Stimulated activated CD8-positive, alpha-beta memory T cell treated with anti-CD3 and anti-CD28 coated beads, Interleukin-2, amount 100 ng/mL, for 48 hours (primary cell): ENCODE measurements at places on chromosomes 2 and 18.

GRCh38 chr18:44818668-44819403, 138.1 kb downstream of the SETBP1 start:
- DNase-seq, result no peak

GRCh38 chr2:183243758-183244157, 119.5 kb downstream of the NUP35 start:
- no peak for DNase-seq

- no peak for DNase-seq
Observed at GRCh38 chr2:222862909-222863544, 2.2 kb downstream of the ACSL3 start.

GRCh38 chr2:149568138-149568537, 19.4 kb downstream of the MMADHC start:
- no peak for DNase-seq

- peak; percentile 42 for DNase-seq
Observed at GRCh38 chr18:44838971-44839666, 158.4 kb downstream of the SETBP1 start.

DNA sequence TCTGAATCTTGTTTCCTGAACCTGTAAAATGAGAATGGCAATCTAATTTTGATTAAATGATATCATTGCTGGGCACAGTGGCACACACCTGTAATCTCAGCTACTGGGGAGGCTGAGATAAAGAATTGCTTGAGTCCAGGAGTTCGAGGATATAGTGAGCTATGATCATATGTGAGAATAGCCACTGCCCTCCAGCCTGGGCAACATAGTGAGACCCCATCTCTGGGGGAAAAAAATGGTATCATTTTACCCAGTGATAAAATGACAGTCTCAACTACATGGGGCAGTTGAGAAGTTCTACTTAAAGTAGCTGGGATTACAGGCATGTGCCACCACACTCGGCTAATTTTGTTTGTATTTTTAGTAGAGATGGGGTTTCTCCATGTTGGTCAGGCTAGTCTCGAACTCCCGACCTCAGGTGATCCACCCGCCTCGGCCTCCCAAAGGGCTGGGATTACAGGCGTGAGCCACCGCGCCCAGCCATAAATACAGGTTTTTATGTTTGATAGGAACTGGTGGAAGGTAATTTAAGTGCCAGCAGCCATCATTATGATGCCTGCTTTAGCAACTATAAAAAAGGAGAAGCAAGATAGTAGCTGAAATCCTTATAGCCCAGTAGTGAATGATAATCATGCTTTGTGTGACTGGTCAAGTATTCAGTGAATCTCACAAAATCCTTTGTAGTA, 17.0 kb downstream of the BZW1 start:
- no peak for DNase-seq

DNA sequence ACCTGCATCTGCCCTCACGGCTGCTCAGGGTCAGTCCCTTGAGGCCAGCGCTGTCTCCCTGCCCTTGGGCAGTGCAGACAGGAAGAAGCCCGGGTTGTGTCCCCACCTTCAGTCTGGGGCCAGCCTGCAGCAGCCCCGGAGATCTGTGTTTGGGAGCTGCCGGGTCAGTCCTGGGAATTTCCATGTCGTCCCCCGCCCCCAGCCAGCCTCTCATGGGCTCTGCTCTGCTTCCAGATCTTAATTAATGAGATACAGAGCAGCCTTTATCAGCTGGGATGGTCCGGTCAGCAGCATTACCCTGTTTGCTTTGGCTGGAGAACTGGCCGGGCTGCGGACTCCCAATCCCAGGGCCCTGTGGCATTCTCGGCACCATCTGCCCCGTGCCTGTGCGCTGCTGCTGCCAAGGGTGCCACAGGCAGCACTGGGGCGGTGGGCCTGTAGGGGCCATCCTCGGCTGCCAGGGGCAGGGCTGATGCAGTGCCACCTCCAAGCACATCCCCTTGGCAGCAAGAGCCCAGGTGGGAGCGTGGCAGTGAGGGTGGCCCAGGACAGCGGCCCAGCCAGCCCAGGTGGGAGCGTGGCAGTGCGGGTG, 2.4 kb downstream of the BOK start:
- DNase-seq, result no peak

DNA sequence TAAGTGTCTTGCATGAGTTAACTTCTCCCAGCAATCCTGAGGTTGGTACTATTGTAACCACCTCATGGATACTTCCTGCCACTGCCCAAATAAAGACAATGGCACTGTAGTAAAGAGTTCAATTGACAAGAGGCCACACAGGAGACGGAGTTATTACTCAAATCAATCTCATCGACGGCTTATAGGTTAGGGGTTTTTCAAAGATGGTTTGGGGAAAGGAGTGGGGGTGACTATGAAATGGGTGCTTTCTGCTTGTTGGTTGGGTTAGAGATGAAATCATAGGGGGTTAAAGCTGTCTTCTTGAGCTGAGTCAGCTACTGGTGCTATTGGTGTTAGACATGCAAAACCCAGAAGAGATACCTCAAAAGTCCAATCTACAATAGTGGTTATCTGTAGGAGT, 1258.0 kb upstream of the ZEB2 start:
- no peak for DNase-seq

DNA sequence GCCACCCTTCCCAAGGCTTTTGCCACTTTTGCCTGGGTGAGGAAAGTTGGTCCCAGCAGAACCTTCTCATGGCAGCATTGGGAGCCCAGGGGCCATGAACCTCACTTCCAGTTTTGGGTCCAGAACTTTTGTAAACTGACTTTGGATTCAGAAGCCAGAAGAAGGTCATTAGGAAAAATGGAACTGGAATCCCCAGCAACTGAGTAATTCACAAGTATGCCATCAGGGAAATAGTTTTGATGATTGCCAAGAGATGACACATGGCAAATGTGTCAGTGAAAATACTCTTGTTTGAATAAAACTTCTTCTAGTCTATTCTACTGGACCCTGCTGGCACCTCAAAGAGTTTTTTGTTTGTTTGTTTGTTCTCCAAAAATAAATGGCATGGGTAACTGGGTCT, 203.7 kb downstream of the SETBP1 start:
- DNase-seq, result no peak

GRCh38 chr18:80233899-80234298, 13.4 kb downstream of the PARD6G start:
- DNase-seq, result no peak

DNA sequence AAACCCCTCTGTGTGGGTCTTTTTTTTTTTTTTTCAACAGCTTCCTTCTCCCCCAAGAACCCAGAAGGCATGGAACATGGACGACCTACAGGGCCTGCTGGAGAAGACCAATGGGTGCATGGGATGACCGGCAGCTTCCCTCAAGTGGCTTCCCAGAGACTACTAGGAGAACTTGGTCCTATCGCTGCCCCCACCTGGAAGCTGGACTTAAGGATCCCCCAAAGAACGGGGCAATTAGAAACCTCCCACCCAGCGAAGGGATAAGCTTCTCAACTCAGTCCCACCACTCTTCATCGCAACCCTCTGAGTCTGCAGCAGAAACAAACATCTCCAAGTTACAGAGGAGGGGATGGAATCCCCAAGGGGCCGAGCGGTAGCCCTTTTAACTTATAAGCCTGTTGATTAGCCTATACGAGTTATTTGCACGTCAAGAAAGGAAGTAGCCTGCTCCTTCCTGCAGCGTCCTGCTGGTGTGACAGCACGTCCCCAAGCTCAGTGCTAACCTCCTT, 1.4 kb downstream of the ACTR1B start:
- DNase-seq, result no peak

- no peak for DNase-seq
Observed at GRCh38 chr2:183678908-183679307, 554.7 kb downstream of the NUP35 start.

- no peak for DNase-seq
Observed at GRCh38 chr2:71060211-71060610, 8.2 kb upstream of the NAGK start.

- DNase-seq, result no peak
Observed at GRCh38 chr2:86700690-86701089, 19.4 kb upstream of the RMND5A start.

DNA sequence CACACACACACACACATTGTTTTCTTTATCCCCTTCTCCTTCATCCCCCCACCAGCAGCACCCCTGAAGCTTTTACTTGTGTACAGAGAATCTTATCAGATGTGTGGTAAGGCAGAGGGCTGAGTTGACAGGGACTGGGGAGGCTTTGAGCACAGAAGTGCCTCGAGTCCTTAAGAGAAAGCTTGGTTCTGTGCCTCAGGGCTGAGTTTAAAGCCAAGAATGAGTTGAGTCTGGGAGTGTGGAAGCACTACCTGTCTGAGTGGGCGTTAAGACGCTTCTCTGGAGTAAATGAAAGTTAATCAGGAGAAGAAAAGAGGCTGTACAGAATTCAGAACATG, 2.7 kb downstream of the ID2 start:
- DNase-seq, result no peak

DNA sequence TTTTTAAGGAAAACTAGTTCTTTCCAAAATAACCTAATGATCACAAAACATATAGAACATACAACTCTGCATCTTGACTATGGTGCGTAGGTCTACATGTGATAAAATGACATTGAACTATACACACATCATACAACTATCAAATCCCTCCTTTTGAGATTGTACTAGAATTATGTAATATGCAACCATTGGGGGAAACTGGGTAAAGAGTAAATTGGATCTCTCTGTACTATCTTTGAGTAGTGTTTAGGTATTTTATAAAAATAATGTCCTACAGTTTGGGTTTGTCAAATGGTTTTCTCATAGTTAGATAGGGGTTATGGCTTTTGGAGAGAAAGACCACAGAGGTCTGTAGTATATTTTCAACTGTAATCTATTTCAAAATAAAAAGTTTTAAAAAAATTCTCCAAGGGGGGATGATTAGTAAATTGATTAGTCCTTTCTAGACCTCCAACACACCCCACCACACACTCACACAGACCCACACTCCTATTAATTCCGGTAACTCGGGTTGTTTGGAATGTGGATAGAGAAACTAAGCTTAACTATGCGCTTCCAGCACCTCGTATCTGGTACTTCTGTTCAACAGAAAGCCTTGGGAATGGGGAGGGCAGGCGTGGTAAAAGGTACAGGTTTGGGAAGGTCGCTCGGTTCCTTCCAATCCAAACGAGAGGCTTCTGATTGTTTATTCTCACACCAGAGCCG, 695 bp upstream of the BIRC6 start:
- DNase-seq, result no peak

DNA sequence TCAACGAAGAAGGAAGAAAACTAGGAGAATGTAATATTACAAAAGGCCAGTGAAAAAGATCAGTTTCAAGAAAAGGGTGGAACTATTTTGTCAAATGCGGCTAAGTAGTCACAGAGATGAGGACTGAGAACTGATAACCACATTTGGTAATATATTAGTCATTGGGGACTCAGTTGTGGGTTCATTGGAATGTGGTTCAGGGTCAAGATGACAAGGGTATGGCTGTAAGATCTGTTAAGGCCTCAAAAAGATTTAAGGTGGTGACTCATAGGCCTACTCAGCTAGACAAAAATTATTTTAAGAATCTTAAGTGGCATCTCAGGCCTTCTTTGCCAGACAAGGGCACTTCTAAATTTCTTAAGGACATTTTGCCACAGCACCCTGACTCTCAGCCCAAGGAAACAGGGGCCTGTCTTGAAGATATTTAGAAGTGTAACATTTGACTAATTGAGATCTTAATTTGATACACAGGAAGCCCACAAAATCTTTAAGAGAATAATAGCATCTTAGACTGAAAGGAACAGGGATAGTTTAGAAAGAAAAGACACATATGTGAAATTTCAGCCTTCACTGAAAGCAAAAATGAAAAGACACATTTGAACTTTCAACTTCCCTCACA, 81.3 kb downstream of the STRADB start:
- peak; percentile 0 for DNase-seq

DNA sequence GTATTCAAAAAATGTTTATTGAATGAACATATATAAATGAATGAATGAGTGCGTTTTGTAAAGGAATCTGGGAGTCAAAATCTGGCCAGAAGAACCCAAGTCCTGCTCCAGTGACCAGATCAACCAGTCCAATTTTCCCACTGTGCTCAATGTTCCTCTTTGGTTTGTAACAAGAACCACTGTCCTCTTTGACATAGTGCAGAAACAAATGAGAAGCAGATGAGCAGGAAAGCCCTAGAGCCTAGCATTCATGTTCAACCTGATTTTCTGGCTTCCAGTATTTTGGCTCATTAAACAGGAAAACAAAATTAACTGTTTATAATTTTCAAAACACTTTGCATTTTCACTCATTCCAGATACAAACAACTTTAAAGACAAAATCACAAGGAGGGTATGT, 23.2 kb downstream of the FAM124B start:
- DNase-seq, result no peak

DNA sequence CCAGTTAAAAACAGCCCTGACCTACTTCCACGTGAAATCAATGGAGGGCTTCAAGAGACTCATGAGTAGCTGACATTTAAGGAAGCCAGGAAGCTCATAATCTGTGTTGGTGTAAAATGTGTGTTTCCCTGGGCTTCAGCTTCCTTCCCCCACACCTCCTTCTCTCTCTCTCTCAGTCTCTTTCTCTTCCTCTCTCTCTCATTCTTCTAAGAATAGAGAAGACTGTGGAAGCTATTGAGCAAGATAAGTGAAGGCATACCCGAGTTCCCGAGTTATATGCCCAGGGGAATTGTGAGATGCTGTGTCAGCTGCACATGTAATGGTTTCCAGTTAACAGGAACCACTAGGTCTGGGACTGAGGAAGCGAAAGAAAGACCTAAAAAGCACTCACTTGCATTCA, 199.4 kb downstream of the NYAP2 start:
- DNase-seq, result no peak

- DNase-seq, result no peak
Observed at GRCh38 chr2:2809771-2810170, 478.7 kb upstream of the MYT1L start.

DNA sequence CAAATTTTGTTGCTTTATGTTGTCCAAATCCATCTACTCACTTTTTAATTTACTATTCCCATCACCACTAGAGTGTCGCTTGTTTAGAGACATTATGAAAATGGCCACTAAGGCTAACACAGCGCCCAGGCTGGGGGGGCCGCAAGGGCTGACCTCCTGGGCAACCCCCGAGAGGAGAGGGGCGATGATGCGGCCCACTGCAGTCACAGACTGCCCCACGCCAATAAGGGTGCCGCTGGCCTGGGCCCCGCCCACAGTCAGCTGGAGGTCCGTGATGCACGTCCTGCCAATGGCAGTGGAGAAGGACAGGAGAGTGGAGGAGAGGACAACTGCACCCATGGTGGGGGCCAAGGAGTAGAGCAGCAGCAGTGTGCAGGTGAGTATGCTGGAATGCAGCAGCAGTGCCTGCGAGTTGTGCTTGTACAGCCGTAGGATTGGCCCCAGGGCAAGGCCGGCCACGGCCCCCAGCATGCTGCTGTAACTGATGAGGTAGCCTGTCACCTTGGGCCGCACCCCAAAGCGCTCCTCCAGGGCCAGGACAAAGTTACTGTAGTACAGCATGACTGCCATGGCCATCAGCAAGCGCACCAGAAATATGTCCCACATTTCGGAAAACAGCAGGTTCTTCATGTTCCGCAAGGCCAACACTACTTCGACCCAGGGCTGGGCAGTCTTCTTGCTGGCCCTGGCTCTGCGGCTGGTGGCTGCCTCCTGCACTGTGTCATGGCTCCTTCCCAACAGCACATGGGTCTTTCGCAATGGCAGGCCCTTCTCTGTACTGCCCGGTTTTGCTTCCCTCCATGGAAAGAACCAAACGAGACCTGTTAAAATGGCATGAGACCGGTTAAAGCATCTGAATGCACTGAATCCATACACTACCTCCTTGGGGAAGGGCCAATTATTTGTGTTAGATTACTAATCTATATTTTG, 43.2 kb upstream of the TMEM182 start:
- DNase-seq, result no peak

- no peak for DNase-seq
Observed at GRCh38 chr18:3857544-3857943, 407.6 kb downstream of the TGIF1 start.

GRCh38 chr2:166167449-166167848, 39.6 kb upstream of the SCN1A start:
- no peak for DNase-seq

GRCh38 chr2:235390108-235390815, 103.6 kb upstream of the AGAP1 start:
- peak; percentile 33 for DNase-seq
